Activated naive CD8-positive, alpha-beta T cell treated with anti-CD3 and anti-CD28 coated beads, Interleukin-2, amount 50 U/mL, for 16 hours (primary cell): ENCODE measurements at places on chromosomes 13 and 19.
A peak's percentile ranks its signal among the peaks of the same experiment; 100 is the strongest.

GRCh38 chr19:28595722-28596480 lies 617.0 kb downstream of the UQCRFS1 start:
- no peak for DNase-seq

DNA sequence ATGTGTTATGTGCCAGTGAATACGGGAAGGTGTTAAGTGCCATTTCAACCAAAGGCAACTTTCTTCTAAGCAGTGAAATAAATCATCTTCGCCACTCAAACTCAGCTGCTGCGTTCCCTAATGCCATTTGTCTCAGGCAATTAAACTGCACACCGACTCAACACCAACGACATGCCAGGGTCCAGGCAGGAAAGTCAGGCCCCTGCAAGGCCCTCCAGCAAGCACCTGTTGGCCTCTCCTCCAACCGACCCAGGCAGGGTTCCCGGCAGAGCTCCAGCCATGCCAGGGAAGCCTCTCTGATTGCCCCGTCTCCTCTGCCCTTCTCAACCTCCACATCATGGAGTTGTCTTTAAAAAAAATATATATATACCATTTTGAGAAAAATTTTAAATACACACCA lies 21.8 kb downstream of the SAFB2 start:
- DNase-seq = no peak

DNA sequence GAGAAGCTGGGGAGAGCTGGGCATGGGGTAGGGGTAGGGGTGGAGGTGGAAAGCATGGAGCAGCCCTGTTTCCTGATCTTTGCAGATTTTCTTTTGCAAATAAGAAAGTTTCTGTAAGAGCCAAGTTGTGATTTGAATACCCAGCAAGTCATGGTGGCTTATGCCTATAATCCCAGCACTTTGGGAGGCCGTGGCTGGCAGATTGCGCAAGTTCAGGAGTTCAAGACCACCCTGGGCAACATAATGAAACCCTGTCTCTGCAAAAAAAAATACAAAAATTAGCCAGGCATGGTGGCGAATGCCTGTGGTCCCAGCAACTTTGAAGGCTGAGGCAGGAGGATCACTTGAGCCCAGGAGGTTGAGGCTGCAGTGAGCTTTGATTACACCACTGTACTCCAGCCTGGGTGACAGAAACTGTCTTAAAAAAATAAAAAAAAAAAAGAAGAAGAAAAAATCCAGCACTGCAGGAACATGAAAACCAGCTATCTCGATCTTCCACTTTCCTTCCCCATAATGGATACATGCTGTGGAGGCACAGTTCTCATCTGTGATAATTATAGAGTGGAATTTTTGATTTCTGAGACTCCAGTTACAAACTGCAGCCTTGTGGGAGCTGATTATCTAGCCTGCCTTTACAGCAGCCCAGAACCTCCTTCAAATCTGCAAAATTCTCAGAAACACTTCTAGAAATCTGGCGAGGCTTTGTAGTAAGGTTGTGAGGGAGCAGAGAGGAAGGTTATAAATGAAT lies 12.1 kb upstream of the TEX26 start:
- DNase-seq = no peak

DNA sequence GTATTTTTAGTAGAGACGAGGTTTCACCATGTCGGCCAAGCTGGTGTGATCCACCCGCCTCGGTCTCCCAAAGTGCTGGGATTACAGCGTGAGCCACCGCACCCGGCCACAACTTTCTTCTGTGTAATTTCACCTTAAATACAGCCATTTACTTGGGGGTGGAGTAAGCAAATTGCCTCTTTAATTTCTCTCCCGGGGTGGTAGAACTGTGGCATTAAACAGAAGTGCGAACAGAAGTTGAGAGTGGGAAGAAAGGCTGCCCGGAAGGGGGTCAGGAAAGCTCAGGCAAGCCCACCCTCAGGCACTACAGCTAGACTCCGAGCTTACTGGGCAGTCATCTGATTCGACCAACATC lies 475 bp upstream of the DNAJC15 start:
- no peak for DNase-seq

- no peak for DNase-seq
These were observed 1528.0 kb downstream of the SLITRK5 start for GRCh38 chr13:89199138-89199537.

- DNase-seq = no peak
These were observed at the start of gene USP12 for GRCh38 chr13:27171244-27171826. USP12 (minus strand) TSS chr13:27171811; CDS start chr13:27171639, 172 bp downstream.

DNA sequence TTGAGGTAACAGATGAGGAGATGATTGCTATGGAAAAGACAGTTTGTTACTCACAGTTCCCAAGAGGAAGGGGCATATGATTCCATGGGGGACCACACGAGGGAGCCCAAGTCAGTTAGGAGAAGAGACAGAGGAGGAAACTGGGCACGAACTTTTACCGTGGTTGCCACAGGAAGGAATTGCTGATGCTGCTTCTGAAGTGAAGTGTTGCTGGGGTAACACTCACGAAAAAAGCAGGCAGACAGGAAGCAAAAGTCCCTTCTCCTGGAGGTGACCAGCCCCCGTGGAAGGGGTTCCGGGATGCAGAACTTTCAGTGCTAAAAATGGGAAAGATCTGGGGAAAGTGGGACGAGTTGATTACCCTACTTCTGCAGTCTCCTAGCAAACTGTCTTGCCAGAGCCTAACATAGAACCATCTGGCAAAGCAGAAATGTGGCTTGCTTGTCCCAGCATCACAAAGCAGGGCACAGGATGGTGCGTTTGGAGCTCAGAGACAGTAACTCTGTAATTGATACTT lies 35.4 kb upstream of the MAP3K10 start:
- no peak for DNase-seq

DNA sequence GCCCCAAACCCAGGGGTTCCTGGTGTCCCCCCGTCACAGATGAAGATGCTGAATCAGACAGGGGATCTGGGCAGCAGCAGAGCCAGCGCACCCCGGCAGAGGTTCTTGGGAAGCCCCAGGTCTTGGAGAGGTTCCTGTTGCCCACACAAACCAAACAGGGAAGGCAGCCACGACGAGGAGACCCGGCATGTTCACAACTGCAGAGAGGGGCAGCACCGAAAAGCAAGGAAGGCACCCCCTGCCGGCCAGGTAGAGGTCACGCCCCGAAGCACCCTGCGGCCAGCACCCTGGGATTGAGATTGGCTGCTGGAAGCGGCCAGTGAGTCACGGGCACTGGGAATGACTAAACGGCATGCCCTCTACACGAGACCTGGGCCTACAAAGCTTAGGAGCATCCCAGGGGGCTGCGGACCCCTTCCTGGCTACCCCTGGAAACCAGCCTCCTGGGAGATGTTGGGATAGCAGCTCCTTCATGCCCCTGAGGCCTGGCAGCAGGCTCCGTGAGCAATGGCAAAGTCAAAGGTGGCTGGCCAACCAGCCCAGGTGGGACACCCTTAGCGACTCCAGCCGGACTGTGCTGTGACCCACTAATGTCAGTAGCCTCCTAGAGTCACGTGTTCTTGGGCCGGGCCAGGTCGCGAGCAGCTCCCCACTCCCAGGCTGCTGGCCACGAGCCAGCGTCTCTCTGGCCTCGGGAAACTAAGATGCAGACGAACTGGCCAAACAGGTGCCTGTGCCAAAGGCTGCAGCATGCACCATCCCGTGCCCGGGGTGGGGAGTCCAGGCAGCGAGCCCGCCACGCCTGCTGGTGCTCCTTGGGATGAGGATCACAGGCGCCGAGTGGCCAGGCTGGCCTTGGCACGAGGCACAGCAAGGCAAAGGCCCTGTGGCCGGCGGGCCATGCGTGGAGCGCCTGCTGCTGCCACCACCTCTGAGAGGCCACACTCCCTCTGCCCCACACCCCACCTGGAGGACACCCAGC lies 43.2 kb downstream of the MLLT1 start:
- no peak for DNase-seq

DNA sequence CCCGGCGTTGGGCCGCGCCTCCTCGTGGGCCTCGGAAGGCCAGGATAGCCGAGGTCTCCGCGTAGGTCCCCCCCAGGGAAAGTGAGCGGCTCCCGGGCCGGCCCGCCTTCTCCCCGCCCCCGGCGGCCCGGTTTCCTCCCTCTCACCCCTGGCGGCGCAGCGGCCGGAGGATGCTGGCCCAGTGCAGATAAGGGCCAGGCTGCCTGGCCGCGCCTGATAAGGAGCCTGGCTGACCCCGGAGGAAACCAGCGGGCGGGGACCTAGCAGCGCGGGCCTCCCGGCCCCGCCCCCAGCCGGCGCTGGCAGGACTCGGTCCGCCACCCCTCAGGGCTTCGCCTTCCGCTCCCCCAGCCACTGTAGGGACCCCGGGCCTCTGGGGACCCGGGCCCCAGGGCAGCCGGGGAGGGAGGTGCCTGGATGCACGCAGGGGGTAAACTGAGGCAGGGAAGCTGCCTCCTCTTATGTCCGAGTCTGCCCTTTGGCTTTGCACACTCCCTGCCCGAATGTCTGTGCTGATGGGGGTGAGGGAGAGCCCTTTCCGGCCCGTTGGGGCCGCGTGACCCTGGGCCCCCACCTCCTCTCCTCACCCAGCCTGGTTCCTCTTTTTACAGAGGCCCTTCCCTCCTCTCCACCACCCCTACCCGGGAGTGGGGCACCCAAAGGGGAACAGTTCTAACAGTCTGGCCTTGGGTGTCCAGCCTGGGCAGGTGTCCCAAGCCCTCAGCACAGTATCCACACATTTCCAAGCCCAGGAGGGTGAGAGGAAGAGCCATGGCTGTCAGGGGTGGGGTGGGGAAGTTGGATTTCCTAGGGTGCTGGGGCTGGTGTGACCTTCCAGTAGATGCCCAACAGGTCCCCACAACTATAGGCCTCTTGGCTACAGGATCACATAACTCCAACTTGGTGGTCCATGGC lies at the start of gene LYL1:
Gene LYL1, minus strand, starts transcription at position 193 of the 915 bp plus-strand sequence. CDS start 1,687 bp downstream, outside the sequence.
- no peak for DNase-seq

- no peak for DNase-seq
These were observed 26.6 kb downstream of the KLF2 start for GRCh38 chr19:16351133-16351809.

- DNase-seq = no peak
These were observed 498.2 kb downstream of the IRS2 start for GRCh38 chr13:109288151-109288709.

DNA sequence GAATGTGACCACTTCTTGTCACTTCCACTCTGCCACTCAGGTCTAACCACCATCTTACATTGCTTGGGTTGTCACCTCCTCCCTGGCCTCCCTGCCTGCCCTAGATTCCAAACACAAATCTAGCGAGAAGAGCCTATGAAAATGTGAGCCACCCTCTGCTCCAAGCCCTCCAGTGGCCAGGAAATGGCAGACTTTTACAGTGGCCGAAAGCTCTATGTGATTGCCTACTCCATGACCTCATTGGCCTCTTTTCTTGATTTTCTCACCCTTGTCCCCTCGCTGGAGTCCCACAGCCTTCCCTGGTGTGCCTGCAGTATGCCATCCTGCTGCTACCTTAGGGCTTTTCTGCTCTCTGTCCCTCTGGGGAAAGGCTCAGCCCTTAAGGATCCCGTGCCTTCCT lies 84.2 kb downstream of the LRCH1 start:
- DNase-seq = no peak

- DNase-seq = no peak
These were observed 399.0 kb downstream of the DCT start for GRCh38 chr13:94080527-94080926.

- no peak for DNase-seq
These were observed 353.8 kb downstream of the DNAJC15 start for GRCh38 chr13:43377149-43377548.

GRCh38 chr19:21151460-21151859 lies 9.6 kb downstream of the ZNF431 start:
- DNase-seq = no peak

- no peak for DNase-seq
These were observed 38.0 kb upstream of the ALOX5AP start for GRCh38 chr13:30697177-30697953.

- no peak for DNase-seq
These were observed 70.2 kb downstream of the KLF5 start for GRCh38 chr13:73129023-73129422.

DNA sequence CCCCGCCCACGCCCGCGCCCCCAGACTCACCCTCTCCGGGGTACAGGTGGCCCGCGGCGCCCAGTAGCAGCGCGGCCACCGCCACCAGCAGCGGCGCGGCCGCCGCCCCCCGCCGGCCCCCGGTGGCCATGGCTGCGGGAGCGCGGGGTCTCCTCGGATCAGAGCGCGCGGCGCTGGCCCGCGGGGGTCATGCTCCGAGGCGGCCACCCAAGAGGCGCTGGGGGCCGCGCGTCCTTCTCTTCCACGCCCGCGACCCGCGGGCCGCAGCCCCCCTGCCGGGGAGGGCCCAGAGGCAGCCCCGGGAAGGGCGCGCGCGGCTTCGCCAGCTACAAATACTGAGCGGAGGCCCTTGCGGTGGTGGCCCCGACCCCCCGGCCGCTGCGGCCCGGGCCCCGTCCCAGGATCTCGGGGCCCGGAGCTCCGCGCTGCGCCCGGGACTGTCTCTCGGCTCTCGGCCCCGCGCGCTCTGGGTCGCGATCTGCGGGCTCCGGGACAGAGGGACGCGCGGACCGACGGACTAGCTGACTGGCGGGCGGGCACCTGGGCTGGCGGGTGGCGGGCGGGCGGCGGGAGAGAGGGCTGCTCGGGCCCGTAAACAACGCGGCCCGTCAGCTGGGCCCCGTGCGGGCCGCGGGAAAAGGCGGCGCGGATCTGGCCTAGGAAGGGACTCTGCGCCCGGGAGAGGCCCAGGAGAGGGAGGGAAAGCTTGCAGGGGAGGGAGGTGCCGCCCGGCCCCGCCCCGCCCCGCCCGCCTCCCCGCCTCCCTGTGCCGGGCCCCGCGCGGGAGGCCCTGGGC lies at the start of gene INSR:
Gene INSR, minus strand, starts transcription at position 653 of the 796 bp plus-strand sequence. Its CDS starts 523 bp downstream, at position 130.
- peak; percentile 8 for DNase-seq

DNA sequence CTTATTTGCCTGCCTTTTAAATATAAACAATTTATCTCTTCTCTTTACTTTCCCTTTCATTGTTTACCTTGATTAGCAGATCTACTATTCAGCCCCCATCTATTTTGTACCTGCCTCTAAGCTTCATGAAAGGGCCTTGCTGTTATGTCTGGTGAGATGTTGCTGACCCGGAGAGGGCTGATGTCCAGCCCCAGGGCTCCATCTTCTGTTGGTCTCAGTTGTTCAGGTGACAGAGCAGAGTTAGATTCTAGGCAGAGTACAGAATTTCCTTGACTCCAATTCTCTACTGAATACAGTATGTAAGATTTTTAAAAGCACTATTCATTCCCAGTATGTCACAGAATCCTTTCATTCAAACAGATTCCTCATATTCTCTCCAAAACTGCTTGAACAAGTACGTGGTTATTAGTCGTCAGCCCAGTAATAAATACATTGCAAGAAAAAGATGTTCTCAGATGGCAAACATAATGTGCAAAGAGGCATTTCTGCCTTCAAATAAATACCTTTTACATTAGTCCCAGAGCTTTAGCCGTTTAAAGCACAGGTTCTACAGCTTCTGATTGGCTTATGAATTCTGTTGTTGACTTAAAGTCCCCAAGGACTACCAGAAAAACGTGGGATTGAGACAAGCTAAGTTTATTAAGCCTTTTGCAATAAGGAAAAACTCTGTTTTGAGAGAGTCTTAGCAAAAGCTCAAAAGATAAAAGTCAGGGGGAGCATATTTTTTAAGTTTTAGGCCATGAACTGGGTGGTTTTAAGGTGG lies 159.1 kb downstream of the GPC5 start:
- DNase-seq = no peak

GRCh38 chr13:66835040-66835628 lies 395.0 kb downstream of the PCDH9 start:
- DNase-seq = no peak

GRCh38 chr19:46303322-46303690 lies 6.5 kb downstream of the HIF3A start:
- no peak for DNase-seq

GRCh38 chr19:16229322-16229641 lies 31.6 kb downstream of the AP1M1 start:
- no peak for DNase-seq
